ENCODE measurements at places on chromosomes 13 and 19.

DNA sequence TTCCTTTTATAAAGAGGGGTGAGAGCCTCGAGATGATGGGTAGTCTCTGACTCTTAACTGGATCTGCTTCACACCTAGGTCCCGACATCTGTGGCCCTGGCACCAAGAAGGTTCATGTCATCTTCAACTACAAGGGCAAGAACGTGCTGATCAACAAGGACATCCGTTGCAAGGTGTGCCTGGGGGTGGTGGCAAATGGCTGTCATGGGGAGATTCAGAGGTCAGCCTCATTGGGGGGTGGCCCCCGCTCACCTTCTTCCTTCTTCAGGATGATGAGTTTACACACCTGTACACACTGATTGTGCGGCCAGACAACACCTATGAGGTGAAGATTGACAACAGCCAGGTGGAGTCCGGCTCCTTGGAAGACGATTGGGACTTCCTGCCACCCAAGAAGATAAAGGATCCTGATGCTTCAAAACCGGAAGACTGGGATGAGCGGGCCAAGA lies 1.6 kb downstream of the CALR start:
- DNase-seq = no peak

- DNase-seq = no peak
These were observed 193.3 kb downstream of the SLC7A1 start for GRCh38 chr13:29402166-29402636.

DNA sequence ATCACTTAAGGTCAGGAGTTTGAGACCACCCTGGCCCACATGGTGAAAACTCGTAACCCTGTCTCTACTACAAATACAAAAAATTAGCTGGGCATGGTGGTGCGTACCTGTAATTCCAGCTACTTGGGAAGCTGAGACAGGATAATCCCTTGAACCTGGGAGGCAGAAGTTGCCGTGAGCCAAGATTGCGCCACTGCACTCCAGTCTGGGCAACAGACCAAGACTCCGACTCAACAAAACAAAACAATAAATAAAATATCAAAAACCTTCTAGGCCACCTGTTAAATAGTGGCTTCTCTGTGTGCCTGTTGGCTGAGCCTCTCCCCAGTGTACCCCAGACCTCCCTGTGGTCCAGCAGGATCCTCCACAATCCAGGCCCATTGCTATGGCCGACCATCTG lies 3.3 kb upstream of the PSMD8 start:
- DNase-seq = no peak

GRCh38 chr13:113724016-113724758 lies 34.8 kb upstream of the TMEM255B start:
- no peak for DNase-seq

DNA sequence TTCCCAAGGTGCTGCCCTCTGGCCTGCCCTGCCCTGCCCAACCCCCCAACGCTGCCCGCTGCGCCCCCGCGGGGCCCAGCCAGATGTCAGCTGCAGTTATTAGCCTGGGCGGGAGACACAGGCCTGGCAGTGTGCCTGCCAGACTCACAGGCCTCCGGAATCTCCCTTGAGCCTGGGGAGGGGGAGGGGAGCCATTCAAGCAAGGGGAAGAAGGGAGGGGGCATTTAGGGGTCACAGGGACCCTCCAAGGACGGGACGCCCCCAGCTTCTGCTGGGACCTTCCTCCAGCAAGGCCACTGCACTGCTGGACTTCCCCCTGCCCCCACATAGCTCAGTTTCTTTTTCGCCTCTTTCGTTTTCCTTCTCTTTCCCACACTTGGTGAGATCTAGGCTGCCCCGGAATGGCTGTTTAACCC lies 2.6 kb upstream of the JUNB start:
- DNase-seq = no peak

DNA sequence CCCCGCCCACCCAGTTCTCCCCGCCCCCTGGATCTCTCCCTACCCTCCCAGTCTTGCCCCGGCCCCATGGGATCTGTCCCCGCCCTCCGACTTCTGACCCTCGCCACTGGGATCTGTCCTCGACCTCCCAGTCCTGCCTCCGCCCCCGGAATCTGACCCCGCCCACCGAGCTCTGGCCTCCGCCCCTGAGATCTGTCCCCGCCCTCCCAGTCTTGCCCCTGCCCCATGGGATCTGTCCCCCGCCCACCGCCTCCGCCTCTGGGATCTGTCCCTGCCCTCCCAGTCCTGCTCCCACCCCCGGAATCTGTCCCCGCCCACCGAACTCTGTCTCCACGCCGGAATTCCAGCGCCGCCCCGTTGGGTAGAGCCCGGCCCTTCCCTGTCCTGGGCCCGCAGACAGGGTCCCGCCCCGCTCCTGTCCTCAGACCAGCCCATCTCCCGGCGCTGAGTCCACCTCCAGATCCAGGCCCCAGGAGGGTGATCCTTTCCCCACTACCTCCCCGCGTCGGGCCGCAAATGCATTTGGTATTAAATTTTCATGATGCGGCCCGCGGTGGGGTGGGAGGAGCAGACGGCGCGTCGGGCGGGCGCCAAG lies 1.5 kb upstream of the SLC17A7 start:
- DNase-seq = no peak

DNA sequence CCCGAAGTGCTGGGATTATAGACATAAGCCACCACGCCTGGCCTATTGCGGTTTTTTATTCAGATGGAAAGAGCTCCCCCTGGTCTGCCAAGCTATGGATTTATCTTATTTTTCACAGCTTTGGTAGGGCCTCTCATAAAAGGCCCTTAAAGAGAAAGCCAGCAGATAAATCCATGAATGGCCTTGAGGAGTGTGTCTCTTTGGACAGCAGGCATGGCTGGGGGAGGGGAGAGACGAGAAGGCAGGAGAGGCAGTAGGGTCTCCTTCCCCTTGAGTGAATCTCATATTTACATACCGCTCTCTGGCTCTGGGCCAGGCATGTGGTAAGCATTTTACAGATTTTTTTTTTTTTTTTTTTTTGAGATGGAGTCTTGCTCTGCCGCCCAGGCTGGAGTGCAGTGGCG lies 25.2 kb downstream of the MARK4 start:
- peak; percentile 88 for DNase-seq
